Aorta (tissue), 5 donors: ENCODE measurements at places on chromosomes 1 and 21. TPM values are rescaled to one million over a fixed set of nuclear protein-coding genes. Genes with fewer than 3 reads are reported as not detected.
A peak's percentile ranks its signal among the peaks of the same experiment; 100 is the strongest.

- no peaks in the 10 kb centered on the region for H3K36me3 ChIP-seq
- DNase-seq = no peak
- H3K4me3 ChIP-seq = no peak overlapping the region
- no peak overlapping the region for H3K27ac ChIP-seq
- H3K27me3 ChIP-seq = no peaks in the 10 kb centered on the region
- H3K4me1 ChIP-seq = no peaks in the 10 kb centered on the region
These were observed 100.3 kb downstream of the GRIK3 start for GRCh38 chr1:36934061-36934460.

GRCh38 chr21:44947930-44948331, 8.1 kb downstream of the SLX9 start:
- H3K27ac ChIP-seq = no peak overlapping the region
- no peaks in the 10 kb centered on the region for H3K36me3 ChIP-seq
- no peaks in the 10 kb centered on the region for H3K4me1 ChIP-seq
- peak; percentile 68 for DNase-seq
- H3K27me3 ChIP-seq = no peaks in the 10 kb centered on the region
- no peak overlapping the region for H3K4me3 ChIP-seq

DNA sequence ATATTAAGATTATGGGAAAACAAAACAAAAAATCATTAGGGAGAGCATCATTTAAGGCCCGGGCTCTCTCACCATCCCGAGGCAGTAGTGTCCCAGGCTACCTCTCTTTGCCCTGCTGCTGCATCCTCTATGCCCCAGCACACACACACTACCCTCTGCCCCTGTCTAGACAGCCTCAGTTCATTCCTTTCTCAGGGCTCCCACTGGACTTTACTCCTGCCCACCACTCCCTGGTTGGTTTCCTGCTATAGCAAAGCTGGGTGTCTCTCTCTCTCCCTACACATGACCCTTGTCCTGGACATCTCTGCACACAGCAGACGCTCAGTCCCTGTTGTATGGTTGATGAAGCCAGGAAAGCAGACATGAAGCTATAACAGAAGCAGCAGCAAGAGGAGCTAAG, 30.7 kb downstream of the GNG12 start:
- no peaks in the 10 kb centered on the region for H3K27me3 ChIP-seq
- no peak overlapping the region for H3K27ac ChIP-seq
- H3K36me3 ChIP-seq = no peaks in the 10 kb centered on the region
- peaks cover 11% of the 10 kb centered on the region for H3K4me1 ChIP-seq

Gene GUCA2A
- total RNA-seq = not detected

GRCh38 chr1:17611991-17612390, 72.5 kb downstream of the ARHGEF10L start:
- H3K36me3 ChIP-seq = peaks cover 6% of the 10 kb centered on the region
- H3K4me3 ChIP-seq = no peak overlapping the region
- DNase-seq = no peak
- no peaks in the 10 kb centered on the region for H3K27me3 ChIP-seq
- H3K27ac ChIP-seq = no peak overlapping the region
